ENCODE measurements at places on chromosomes 4 and X.

DNA sequence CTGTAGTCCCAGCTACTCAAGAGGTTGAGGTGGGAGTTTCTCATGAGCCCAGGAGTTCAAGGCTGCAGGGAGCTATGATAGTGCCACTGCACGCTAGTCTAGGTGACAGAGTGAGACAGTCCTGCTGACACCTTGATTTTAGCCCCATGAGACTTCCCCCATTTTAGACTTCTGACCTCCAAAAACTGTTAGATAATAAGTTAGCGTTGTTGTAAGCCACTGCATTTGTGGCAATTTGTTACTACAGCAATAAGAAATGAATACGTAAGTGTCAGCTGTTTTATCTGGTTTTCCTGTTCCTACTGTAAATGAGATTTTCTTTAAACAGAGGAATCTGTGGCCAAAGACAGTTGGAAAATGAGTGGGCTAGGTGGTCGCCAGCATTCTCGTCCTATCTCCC, 83.9 kb downstream of the ARHGAP10 start:
- no peak for DNase-seq

DNA sequence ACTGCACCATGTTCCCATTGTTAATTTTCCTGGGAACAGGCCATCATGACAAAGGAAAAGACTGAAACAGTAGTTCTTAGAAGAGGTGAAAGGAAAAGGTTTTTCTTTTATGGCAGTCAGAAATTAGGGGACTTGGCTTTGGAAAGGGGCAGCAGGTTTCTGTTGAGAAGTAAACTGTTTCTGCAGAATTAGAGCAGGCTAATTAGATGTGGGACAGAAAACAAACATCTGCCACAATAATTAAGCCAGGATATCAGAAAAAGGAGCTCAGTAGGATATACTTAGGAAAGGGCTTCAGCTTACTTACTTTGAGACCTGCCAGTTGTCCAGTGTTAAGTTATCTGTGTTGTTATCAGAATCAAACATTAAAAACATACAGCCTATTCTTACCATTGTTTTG, 36.7 kb upstream of the STPG2 start:
- DNase-seq: no peak

- DNase-seq: peak; percentile 17
These were observed 108.1 kb downstream of the ATG4A start for GRCh38 chrX:108199691-108200090.

GRCh38 chrX:13078739-13079444, 34.5 kb upstream of the FAM9C start:
- peak; percentile 30 for DNase-seq

Data from testis (tissue), 5 donors.